ENCODE measurements at places on chromosomes 4 and X.

DNA sequence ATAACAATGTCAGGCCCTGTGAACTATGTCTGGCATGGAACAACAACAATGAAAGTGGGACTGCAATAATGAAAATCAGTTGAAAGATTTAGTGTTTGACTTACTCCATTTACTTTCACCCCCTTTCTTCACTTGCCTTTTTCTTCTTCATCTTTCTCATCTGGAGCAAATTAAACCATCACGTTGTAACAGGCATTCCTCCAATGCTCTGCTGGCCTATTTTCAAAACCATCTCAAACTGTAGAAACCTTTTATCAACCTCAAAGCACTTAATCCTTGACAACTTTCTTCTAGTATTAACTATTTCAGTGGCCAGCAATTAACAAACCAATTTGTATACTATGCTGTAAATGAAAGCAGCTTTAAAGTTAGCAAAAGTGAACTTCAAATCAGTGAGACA, 8.3 kb downstream of the KLHL13 start:
- DNase-seq = no peak

GRCh38 chr4:95409127-95409526, 139.6 kb downstream of the UNC5C start:
- DNase-seq = peak; percentile 10

GRCh38 chr4:5992171-5992827, 25.9 kb downstream of the C4orf50 start:
- DNase-seq = no peak

DNA sequence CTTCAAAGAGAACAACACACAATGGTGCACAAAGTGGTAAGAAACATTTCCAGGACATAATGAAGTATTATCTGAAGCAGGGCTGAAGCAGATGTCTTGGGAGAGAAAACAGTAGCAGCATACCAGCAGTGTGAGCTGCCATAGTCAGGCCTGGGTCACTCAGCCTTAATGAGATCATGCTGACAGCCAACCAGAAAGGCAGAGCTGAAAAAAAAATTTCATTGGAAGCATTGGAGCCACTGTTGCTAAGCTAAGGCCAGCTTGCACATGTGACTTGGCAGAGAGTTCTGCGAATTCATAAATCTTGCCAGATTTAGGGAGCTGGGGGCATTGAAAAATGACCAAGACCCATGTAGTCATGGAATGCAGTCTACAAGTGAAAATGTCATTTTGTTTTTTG, 444.0 kb upstream of the PITX2 start:
- DNase-seq = peak; percentile 10

GRCh38 chr4:187390646-187391045, 604.9 kb upstream of the ZFP42 start:
- no peak for DNase-seq

GRCh38 chrX:22320236-22320873, 47.6 kb downstream of the CBLL2 start:
- no peak for DNase-seq

- DNase-seq = peak; percentile 92
Measured at GRCh38 chrX:11351375-11352295, 58.4 kb downstream of the AMELX start.

GRCh38 chr4:3401436-3402171, 40.2 kb upstream of the HGFAC start:
- DNase-seq = no peak

DNA sequence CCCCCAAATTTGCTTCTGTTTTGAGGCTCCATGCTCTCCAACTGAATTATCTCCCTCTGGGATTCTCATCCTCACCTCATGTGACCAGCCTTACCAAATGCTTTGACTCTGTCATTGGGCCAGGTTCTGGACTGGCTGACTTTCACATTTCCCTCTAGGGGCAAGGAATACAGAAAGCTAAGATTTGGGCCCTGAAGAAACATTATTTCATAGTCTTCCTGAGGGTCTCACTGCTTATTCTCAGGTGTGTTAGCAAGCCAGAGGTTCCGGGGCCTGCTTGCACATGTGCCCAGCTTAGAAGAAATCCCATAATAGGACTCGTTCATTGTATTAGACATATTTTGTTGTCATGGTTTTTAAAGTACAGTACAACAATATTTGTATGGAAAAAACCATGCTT, 62.6 kb upstream of the TEX13D start:
- DNase-seq = no peak

GRCh38 chrX:119721926-119722325, 29.0 kb upstream of the SEPTIN6 start:
- no peak for DNase-seq

- no peak for DNase-seq
Measured at GRCh38 chr4:158906073-158906472, 137.2 kb downstream of the FNIP2 start.

GRCh38 chr4:168451744-168452390, 28.4 kb downstream of the DDX60L start:
- peak; percentile 89 for DNase-seq

DNA sequence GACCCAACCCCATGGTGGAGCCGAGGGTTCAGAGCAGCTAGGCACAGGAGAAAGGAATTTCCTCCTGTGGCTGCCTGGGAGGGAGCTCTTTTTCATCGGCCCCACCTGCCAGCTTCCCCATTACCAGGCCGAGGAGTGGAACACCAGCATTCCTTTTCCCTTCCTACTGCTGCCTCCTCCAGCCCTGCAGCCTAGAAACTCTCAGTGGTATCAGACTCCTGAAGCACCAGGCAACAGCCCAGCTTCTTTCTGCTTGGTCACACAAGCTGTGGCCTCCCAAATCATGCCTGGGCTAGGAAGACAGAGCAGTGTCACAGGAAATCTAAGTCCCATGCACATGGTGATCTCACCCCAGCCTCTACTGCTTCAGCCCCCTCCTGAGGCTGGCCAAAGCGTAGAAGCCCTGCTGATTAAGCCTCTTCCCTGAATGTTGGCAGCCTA, 30.1 kb downstream of the RTL5 start:
- DNase-seq = no peak

GRCh38 chr4:5712517-5712916, 1.5 kb downstream of the EVC start:
- DNase-seq = peak; percentile 87

DNA sequence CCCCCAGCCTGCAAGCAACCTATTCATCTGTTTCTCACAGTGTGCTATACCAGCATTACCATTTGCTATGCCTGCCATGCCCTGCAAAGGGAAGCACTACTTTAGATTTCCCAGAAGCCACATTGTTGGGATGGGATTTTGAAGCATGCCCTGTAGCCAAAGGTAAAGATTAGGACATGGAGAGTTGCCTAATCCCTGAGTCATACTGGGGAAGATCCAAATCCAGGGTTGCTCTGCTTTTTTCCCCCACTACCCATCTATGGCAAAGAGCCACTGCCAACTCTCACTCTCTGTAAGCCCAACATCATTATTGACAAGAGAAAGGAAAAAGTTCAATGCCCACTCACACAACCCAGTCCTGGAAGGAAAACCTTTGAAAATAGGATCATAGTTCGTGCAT, 36.7 kb upstream of the TMEM164 start:
- DNase-seq = no peak

GRCh38 chr4:109365939-109366338, 63.5 kb upstream of the COL25A1 start:
- no peak for DNase-seq

DNA sequence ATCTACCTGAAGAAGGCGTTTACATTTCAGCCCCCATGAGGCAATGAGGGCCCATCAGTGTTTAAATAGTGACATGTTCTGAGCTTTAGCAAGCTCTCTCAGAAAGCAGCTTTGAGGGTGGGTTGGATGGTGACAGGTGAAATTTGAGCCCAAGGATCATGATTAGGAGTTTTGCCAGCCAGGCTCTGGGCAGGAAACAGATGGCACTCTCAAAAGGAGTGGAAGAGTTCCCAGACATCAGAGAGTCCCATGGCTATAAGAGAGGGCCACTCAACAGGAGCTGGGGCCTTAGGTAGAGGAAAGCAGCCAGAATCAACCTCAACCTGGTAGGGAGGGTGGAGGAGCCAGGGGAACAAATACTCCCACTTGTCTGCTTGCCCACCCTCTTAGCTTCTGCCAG, 499.8 kb downstream of the MID1IP1 start:
- no peak for DNase-seq

DNA sequence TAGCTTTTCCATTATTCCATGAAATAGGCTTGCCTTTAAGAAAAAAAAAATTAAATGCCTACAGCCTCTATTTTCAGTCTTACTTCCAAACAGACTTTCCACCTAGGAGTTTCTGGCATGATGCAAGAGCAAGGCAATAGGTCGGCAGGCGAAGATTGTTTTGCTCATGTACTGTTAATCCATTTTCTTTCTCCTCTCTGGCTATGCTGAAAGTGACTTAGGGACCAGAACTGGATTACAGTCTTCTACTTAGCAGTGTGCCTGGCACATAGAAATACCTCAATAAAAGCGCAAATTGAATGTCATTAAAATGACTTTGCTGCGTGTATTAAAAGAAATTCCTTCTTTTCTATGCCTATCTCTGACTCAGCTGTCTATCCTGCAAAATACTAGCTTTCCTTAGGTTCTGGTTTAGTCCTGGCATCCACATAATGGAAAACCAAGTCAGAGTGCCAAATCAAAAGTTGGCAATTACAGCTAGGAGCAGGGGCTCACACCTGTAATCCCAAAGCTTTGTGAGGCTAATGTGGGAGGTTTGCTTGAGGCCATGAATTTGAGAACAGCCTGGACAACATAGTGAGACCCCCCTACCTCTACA, 51.9 kb downstream of the CC2D2A start:
- DNase-seq = peak; percentile 60

All from choroid plexus epithelial cell (primary cell).